Stomach (tissue), 19 donors: ENCODE measurements at places on chromosomes 11 and 22. TPM values are rescaled to one million over a fixed set of nuclear protein-coding genes. Genes with fewer than 3 reads are reported as not detected.

DNA sequence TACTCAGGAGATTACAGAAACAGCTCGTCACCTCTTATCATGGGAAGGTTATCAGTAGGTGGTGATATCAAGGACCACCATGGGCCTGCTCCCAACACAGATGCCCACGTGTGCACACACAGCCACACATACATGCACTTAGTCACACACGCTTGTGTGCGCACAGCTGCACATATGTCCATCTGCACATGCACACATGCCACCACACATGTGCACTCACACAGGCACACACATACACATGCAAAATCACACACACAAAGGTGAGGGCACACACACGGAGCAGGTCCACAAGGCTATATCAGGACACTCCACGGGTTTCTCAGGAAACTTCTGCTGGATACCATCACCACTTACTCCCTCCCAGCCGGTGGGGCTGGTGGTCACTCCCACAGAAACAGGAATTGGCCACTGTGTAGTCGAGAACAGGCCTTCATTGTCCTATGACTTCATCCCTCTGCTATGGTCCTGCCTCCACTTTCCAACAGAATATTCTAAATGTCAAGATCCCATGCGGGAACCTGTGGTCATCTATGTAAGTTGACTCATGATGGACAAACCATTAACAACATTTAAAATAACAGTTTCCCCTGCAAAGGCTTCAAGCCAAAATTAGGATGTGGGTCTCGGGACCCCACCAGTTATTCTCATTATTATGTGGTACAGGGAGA, 2.2 kb downstream of the C11orf24 start:
- peaks cover 36% of the 10 kb centered on the region for H3K36me3 ChIP-seq
- H3K4me3 ChIP-seq = no peak overlapping the region
- no peaks in the 10 kb centered on the region for H3K27me3 ChIP-seq
- DNase-seq = peak; percentile 58

DNA sequence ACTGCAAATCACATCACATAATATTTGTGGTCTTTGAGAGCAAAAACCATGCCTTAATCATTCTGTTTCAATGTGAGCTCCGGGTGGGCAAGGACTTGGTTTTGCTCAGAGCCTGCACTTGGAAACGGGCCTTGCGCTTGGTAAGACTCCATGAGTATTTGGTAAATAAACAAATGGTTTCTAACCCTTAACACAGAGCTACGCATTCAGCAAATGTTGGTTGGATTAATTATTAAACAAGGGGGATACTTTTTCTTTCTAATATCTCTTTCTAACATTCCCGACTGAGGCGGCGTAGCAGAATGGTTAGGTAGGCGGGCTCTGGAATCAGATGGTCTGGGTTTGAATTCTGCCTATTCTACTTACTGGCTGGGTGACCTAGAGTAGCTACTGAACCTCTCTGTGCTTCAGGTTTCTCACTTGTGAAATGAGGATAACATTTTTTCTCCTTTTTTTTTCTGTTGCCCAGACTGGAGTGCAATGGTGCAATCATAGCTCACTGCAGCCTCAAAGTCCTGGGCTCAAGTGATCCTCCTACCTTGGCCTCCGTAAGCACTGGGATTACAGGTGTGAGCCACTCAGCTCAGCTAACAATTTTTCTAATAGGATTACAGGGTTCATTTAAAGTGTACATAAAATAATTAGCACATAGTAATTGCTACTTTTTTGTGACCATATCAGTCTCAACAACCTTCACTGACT, 3.4 kb upstream of the FAM83F start:
- peaks cover 22% of the 10 kb centered on the region for H3K4me1 ChIP-seq
- no peaks in the 10 kb centered on the region for H3K36me3 ChIP-seq
- no peak overlapping the region for H3K4me3 ChIP-seq

Gene FADS2
- 13.0 TPM for total RNA-seq

GRCh38 chr11:95193541-95193940, 37.5 kb downstream of the SESN3 start:
- no peak overlapping the region for H3K27ac ChIP-seq
- DNase-seq = no peak
- H3K27me3 ChIP-seq = no peaks in the 10 kb centered on the region
- no peak overlapping the region for H3K4me3 ChIP-seq

DNA sequence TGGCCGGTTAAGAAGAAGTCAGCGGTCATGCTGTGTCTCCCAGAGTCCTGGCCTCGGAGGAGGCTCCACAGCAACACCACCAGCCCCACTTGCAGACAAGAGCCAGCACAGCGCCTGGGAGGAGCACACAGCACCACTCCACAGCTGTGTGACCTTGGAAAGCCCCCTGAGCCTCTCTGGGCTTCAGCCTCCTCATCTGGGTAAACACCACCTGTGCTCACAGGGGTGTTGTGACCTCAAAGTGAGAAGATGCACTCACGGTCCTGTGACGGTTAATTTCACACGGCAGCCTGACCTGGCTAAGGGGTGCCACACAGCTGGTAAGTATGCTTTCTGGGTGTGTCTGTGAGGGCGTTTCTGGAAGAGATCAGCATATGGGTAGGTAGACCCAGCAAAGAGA, 54.7 kb downstream of the PHF21B start:
- H3K27me3 ChIP-seq = no peaks in the 10 kb centered on the region
- H3K4me3 ChIP-seq = no peak overlapping the region
- no peaks in the 10 kb centered on the region for H3K4me1 ChIP-seq
- H3K36me3 ChIP-seq = no peaks in the 10 kb centered on the region
- no peak overlapping the region for H3K27ac ChIP-seq

DNA sequence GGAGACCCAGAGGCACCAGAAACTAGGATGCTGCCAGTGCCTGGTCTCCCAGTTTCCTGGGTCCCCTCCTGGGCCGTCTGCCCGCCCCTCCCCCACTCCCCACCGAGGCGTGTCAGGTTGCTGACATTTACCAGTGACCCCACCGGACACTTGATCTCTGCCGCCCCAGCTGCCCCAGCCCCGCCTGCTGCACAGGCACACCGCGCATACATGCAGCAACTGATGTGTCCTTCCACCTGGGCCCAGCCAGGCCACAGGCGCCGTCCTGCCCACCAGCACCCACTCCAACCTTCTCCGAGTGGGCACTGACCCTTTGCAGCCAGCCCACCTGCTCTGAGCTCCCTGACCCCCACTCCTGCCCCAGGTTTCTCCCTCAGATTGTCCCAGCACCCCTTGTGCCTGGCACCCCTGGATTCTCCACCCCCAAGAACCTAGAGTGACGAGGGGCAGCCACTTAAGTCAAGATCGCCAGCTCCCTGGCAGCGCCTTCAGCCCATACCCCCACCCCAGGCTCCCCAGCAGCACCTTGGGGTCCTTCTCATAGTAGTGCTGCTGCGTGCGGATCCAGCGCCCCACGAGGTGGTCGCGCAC, 548 bp downstream of the PYGM start:
- peak; percentile 25 for DNase-seq
- peaks cover 29% of the 10 kb centered on the region for H3K4me1 ChIP-seq
- H3K4me3 ChIP-seq = peak overlapping the region; percentile 14
- H3K36me3 ChIP-seq = peaks cover 26% of the 10 kb centered on the region

DNA sequence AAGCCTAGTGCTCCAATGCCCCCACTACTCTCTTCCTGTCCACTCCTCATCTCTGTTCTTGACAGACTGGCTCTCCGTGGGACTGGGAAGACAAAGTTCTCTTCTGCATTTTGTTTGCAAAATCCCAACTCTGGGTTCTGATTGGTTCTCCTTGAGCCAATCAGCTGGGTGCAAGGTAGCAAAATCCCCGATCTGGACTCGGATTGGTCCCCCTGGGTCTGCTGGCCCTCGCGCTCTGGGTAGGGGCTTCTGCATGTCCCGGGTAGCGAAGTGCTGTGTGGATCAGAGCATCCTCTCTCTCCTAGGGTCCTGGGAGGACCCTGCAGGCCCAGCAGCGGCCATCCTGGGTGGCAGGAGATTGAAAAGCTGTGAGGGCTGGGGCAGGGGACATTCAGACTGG, 22.3 kb upstream of the A4GALT start:
- no peak for DNase-seq
- H3K27me3 ChIP-seq = no peaks in the 10 kb centered on the region
- peaks cover 22% of the 10 kb centered on the region for H3K4me1 ChIP-seq

DNA sequence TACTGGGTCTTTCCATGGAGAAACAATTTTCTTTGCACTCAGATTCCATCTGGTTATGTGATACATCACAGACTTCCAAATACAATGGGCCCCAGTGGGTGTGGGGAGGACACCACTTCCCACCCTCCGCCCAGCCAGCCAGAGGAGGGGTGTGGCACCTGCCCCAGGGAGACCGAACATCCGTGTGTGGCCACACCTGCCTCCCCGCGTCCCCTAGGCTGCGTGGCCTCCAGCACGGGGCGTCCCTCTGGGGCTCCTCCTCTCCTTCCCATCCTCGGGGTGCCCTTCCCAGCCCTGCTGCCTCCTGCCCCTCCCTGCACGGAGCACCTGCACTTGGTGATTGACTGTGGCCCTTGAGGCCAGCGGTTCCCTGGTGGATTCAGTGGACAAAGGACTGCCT, 49.1 kb downstream of the CERK start:
- H3K27me3 ChIP-seq = no peaks in the 10 kb centered on the region
- H3K4me3 ChIP-seq = no peak overlapping the region
- H3K4me1 ChIP-seq = peaks cover 44% of the 10 kb centered on the region

DNA sequence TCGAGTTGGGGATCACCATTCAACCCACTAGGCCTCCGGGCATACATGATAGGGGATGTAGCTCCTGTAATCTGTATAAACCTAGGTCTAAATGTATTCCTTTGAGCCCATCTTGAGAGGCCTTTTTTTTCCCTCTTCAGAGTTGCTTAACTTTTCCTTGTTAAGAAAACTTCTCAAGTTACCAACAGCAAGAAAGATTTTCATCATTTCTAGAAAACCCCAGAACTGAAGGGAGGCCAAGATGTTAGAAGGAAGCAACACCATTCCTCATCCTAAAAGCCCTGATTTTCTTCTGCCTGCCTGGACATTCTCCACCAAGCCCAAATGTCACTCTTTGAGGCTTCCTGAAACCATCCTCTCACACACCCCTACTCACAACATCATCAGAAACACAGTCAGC, 79.4 kb downstream of the TMPRSS5 start:
- DNase-seq = no peak
- no peaks in the 10 kb centered on the region for H3K27me3 ChIP-seq
- no peak overlapping the region for H3K4me3 ChIP-seq
- H3K27ac ChIP-seq = no peak overlapping the region
- H3K36me3 ChIP-seq = no peaks in the 10 kb centered on the region

GRCh38 chr22:19728836-19729235, 5.5 kb downstream of the GP1BB start:
- H3K4me1 ChIP-seq = peaks cover 18% of the 10 kb centered on the region
- H3K36me3 ChIP-seq = no peaks in the 10 kb centered on the region
- H3K27me3 ChIP-seq = peaks cover 21% of the 10 kb centered on the region
- no peak overlapping the region for H3K27ac ChIP-seq

GRCh38 chr22:35686298-35686697, 31.4 kb upstream of the APOL5 start:
- no peaks in the 10 kb centered on the region for H3K36me3 ChIP-seq
- H3K4me3 ChIP-seq = no peak overlapping the region
- no peaks in the 10 kb centered on the region for H3K4me1 ChIP-seq
- H3K27ac ChIP-seq = no peak overlapping the region
- no peak for DNase-seq
- H3K27me3 ChIP-seq = no peaks in the 10 kb centered on the region

DNA sequence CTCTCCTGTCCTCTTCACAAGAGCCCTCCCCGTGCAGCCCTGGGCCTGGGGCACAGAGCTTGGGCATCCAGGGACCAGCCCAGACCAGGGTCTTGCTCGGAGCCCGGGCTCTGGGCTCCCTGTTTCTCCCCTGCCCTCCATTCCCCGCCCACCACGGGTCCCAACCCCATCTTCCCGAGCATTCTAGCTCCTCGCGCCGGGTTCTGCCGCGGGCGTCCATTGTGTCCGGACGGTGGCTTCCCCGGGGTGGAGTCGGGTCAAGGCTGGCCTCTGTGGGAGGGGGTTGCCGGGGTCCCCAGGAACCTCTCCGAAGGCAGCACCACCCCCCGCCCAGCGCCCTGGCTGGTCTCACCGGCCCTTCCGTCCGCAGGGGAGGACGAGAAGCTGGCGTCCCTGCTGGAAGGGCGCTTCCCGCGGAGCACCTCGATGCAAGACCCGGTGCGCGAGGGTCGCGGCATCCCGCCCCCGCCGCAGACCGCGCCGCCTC, 18.1 kb upstream of the ACR start:
- H3K36me3 ChIP-seq = peaks cover 5% of the 10 kb centered on the region
- H3K27me3 ChIP-seq = peaks cover 25% of the 10 kb centered on the region
- H3K4me1 ChIP-seq = peaks cover 11% of the 10 kb centered on the region
- H3K27ac ChIP-seq = no peak overlapping the region

DNA sequence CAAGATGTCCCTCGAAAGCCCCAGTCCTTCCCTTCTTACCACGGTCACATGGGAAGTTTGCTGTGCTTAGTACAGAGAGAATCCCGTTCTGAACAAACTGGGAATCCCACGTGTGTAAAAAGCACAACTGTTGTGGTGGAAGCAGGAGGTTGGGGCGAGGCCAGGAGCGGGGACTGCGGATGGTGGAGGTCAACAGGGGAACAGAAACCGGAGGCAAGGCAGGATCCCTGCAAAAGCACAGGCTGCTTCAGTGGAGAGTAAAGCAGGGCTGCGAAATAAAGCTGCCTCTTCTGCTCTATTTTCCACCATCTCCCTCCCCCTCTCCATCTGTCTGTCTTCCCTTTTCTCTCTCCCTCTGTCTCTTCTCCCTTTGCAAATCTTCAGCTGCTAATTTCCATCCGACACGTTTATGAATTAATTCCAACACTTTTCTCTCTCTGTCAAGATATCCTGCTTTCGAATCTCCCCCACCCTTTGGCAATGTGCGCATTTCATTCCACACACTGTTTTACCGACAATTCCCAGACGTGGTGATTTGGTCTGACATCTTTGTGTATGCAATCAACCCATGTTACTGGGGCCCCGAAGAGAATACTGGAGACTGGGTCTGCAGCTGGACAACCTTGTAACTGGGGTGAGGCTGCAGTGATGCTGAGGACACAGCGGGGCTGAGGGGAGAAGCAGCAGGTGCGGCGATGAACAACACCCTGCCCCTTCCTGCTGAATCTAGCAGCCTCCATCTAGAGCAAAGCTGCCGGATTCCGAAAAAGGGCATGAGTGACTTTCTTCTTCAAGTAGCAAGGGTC, 571.8 kb downstream of the OPCML start:
- H3K27me3 ChIP-seq = peaks cover 19% of the 10 kb centered on the region
- peak; percentile 35 for DNase-seq
- H3K27ac ChIP-seq = peak overlapping the region; percentile 6
- no peaks in the 10 kb centered on the region for H3K36me3 ChIP-seq
- H3K4me3 ChIP-seq = no peak overlapping the region
- no peaks in the 10 kb centered on the region for H3K4me1 ChIP-seq

DNA sequence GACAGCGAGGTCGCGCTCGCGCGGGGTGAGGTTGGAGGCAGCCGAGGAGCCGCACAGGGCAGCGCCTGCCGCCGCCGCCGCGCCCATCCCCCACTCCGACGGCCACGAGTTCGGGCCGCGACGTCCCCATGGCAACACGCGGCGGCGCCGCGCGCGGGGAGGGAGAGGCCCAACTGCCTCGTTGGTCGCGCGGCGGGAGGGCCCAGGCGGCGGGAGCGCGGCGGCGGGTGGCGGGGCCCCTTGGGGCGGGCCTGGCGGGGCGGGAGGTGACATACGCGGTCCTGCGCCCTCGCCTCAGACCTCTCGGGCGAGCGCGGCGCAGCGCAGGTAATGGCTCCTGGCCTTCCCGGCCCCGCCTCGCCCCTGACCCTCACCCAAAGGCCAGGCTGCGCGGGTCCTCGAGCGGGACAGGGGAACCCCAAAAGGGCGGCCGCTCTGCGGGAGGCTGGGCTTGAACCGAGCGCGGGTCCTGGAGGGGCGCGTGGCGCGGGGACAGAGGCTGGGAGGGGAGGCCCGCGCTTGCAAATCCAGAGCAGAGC, at the start of gene DEUP1:
Gene DEUP1 (plus strand): TSS at position 297 of the 539 bp plus-strand sequence. CDS start 1,518 bp downstream, outside the sequence.
- no peak within 1 kb of the TSS for H3K27ac ChIP-seq
- peaks cover 7% of the 10 kb centered on the region for H3K4me1 ChIP-seq
- no peaks in the 10 kb centered on the region for H3K27me3 ChIP-seq
- peak; percentile 43 for DNase-seq
